ENCODE measurements at places on chromosomes 5 and 9. TPM values are rescaled to one million over a fixed set of nuclear protein-coding genes. Genes with fewer than 3 reads are reported as not detected.

- H3K27me3 ChIP-seq = no peaks in the 10 kb centered on the region
- peak overlapping the region; percentile 54 for H3K27ac ChIP-seq
- peaks cover 9% of the 10 kb centered on the region for H3K4me1 ChIP-seq
- no peak overlapping the region for H3K4me3 ChIP-seq
- DNase-seq = peak; percentile 9
Measured at GRCh38 chr5:159274676-159275075, 11.6 kb downstream of the UBLCP1 start.

GRCh38 chr5:154610321-154611154 is 132.5 kb upstream of the HAND1 start:
- peaks cover 7% of the 10 kb centered on the region for H3K4me1 ChIP-seq
- peaks cover 60% of the 10 kb centered on the region for H3K27me3 ChIP-seq
- no peaks in the 10 kb centered on the region for H3K36me3 ChIP-seq
- H3K4me3 ChIP-seq = no peak overlapping the region
- H3K27ac ChIP-seq = no peak overlapping the region

DNA sequence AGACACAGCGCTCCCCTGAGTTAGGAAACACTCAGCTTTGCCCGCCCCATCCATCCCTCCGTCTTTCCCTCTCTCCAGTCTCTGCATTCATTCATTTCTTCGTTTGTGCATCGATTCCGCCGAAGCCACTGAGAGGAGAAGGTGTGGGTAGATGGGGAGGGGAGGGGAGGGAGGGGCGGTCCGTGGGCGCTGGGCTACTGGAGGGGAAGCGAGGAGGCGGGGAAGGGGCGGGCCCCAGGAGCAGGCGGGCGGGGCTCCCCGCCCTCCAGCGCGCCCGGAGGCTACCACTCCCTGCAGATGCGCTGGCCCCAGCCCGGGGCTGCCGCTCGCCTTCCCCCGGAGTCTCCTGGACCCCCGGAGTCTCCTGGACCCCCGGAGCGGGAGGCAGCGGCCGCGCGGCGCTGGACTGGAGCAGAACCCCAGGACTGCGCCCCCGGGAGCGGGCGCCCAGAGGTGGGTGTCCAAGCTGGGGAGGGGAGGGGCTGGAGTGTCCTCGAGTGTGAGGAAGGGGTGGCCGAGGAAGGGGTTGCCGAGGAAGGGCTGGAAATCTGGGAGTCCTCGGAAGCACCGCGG is 159.5 kb downstream of the C9orf152 start:
- H3K4me1 ChIP-seq = peaks cover 36% of the 10 kb centered on the region
- peak; percentile 65 for DNase-seq
- peaks cover 18% of the 10 kb centered on the region for H3K27me3 ChIP-seq
- no peak overlapping the region for H3K27ac ChIP-seq
- H3K4me3 ChIP-seq = peak overlapping the region; percentile 31

DNA sequence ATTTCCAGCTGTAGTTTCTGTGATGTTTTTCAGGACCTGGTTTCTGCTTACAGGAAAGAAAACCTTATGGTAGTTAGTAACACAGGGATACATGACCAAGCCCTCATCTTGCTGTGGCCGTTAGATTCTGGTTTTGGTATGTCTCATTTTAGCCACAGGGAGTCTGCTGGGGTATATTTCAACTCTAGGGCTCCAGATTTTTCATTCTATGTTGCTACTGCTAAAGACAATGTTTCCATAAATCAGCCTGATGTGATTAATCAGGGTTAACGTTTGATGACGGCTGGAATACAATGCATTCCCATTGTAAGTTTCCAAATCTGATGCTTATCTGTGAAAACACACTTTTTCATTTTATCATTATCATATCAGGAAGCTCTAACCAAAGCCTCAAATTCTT is 48.2 kb downstream of the P4HA2 start:
- no peaks in the 10 kb centered on the region for H3K36me3 ChIP-seq
- DNase-seq = no peak
- peaks cover 12% of the 10 kb centered on the region for H3K4me1 ChIP-seq
- H3K4me3 ChIP-seq = no peak overlapping the region
- H3K27ac ChIP-seq = no peak overlapping the region

DNA sequence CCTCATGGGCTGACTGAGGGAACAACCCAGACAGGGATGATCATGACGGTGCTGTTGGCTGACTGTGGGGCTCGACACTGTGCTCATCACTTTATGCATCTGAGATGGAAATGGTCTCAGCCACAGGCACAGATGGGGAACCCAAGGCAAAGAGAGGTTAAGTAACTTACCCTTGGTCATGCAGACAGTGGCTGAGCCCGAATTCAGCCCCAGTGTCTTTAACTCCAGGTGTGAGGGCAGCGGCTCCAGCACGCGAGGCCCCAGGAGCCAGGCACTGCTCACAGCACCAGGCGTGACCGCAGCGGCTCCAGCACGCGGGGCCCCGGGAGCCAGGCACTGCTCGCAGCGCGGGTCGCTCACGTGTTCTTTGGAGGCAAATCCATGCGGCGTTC is 45.3 kb upstream of the FCN1 start:
- peaks cover 33% of the 10 kb centered on the region for H3K4me1 ChIP-seq
- H3K27ac ChIP-seq = no peak overlapping the region
- H3K27me3 ChIP-seq = no peaks in the 10 kb centered on the region

DNA sequence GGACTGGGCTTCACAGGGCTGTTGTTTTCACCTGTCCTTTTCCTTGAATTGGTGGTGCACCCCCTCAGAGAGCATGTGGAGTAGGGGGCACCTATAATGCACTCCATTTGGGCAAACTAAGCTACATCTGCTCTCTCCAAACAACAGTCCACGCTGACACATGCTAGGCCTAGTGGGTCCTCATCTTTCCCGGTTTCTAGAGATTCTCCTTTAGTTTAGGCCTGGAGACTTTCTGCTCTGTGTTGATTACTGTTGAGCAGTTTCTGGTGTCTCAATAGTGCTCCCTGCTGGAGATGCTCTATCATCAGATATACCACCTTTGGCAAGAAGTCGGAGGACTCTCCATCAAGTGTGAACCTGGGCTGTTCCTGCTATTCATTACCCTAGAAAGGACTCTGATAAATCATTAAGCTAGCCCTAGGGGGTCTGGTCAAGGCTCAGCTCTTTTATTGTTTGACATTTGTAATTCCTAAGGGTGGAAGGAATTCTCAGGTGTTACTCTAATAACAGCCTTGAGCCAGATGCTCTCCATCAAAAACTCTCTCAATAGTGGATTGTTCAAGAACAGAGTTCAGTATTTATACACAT is 64.0 kb upstream of the FYB1 start:
- H3K27ac ChIP-seq = no peak overlapping the region
- no peaks in the 10 kb centered on the region for H3K36me3 ChIP-seq
- DNase-seq = peak; percentile 68
- H3K4me3 ChIP-seq = no peak overlapping the region
- no peaks in the 10 kb centered on the region for H3K27me3 ChIP-seq

DNA sequence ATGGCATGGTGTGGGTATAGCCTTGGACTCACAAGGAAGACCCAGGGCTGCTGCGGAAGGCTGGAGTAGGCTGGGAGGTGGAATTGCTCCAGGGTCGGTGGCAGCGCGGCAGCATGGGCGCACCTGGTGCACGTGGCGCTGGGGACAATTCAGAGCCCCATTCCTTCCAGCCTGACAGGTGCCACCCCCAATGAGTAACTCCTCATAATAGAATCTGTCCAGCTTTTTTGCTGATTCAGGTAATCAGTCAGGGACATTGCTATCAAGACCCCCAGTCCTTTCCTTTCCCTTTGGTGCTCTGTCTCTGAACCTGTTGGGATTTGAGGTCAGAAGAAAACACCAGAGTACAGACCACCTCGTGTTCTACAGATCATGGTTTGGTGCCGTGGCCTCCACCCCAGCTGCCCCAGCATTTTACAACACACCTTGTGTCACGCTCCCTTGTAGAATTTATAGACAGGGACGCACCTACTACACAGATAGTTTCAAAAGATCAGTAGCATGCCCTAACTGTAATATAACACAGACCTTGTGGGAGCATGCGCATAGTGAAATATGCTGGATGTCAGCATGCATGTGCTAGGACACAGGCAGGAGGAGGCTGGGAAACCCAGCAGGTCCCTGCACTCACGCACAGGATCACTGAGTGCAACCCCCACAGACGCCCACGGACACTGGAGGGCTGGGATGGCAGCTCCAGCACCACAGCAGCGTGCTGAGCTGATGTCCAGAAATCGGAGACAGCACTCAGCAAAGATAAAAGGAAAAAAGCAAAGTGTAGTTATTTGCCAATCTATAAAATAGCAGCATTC is 47.9 kb upstream of the CTSL start:
- H3K4me3 ChIP-seq = no peak overlapping the region
- DNase-seq = no peak
- no peaks in the 10 kb centered on the region for H3K27me3 ChIP-seq
- H3K36me3 ChIP-seq = peaks cover 50% of the 10 kb centered on the region
- H3K27ac ChIP-seq = no peak overlapping the region

GRCh38 chr5:68680366-68680765 is 413.4 kb upstream of the SLC30A5 start:
- no peaks in the 10 kb centered on the region for H3K27me3 ChIP-seq
- no peaks in the 10 kb centered on the region for H3K4me1 ChIP-seq
- no peaks in the 10 kb centered on the region for H3K36me3 ChIP-seq

DNA sequence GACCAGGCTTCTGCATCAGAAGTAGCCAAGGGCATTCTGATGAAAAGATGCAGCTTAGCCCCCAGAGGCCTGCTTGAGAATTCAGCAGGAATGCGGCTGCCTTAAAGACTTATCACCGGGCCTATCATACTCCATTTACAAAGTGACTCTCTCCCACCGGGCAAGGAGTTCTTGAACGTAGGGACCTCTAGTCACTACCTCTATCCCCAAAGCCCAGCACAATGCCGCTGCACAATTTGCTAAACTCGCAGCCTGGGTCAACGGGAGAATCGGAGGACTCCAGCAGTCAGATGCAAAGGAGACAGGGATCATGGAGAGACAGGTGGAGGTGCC is 661 bp downstream of the PDCL start:
- peaks cover 13% of the 10 kb centered on the region for H3K4me1 ChIP-seq
- peak overlapping the region; percentile 87 for H3K27ac ChIP-seq
- peaks cover 40% of the 10 kb centered on the region for H3K36me3 ChIP-seq
- peak overlapping the region; percentile 87 for H3K4me3 ChIP-seq
- no peak for DNase-seq
- H3K27me3 ChIP-seq = no peaks in the 10 kb centered on the region

- H3K27me3 ChIP-seq = no peaks in the 10 kb centered on the region
- H3K27ac ChIP-seq = no peak overlapping the region
- DNase-seq = no peak
- H3K4me3 ChIP-seq = no peak overlapping the region
- no peaks in the 10 kb centered on the region for H3K36me3 ChIP-seq
Measured at GRCh38 chr5:163580516-163580915, 75.1 kb downstream of the MAT2B start.

DNA sequence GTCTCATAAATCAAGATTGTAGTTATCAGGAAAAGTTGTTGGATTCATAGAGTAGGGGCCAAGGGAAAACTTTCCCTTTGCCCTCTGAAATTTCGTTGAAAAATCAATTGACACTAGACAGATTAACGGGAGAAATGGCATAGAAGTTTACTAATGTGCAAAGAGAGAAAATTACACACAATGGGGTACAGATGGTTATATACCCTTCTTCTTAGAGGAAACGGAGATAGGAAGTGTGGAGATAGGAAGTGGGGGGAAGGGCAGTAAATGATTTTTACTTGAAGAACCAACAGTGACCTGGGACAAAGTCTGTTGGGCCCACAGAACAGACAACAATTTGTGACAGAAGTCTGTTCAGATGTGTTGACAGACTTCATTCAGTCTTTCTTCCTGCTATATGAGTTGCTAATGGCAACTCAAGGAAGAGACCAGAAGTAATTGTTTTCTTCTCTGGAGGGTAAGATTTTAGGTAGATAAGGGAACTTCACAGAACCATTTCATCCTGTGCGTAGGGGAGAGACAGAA is 177.9 kb downstream of the C9orf152 start:
- H3K4me1 ChIP-seq = peaks cover 33% of the 10 kb centered on the region
- H3K27me3 ChIP-seq = no peaks in the 10 kb centered on the region
- H3K4me3 ChIP-seq = no peak overlapping the region
- H3K27ac ChIP-seq = no peak overlapping the region
- no peaks in the 10 kb centered on the region for H3K36me3 ChIP-seq

GRCh38 chr9:72971411-72971810 is 18.6 kb upstream of the ALDH1A1 start:
- H3K27me3 ChIP-seq = no peaks in the 10 kb centered on the region
- H3K4me3 ChIP-seq = no peak overlapping the region
- DNase-seq = no peak
- H3K36me3 ChIP-seq = no peaks in the 10 kb centered on the region
- no peaks in the 10 kb centered on the region for H3K4me1 ChIP-seq
- no peak overlapping the region for H3K27ac ChIP-seq

GRCh38 chr5:14958188-14958587 is 86.6 kb upstream of the ANKH start:
- H3K27me3 ChIP-seq = no peaks in the 10 kb centered on the region
- no peaks in the 10 kb centered on the region for H3K4me1 ChIP-seq
- DNase-seq = no peak
- no peak overlapping the region for H3K27ac ChIP-seq
- no peak overlapping the region for H3K4me3 ChIP-seq
- no peaks in the 10 kb centered on the region for H3K36me3 ChIP-seq

- no peaks in the 10 kb centered on the region for H3K4me1 ChIP-seq
- H3K27ac ChIP-seq = no peak overlapping the region
- DNase-seq = no peak
- no peaks in the 10 kb centered on the region for H3K27me3 ChIP-seq
Measured at GRCh38 chr5:108259306-108259705, 122.6 kb downstream of the FBXL17 start.

GRCh38 chr9:37453827-37454226 is 11.4 kb downstream of the ZBTB5 start:
- no peak for DNase-seq
- H3K36me3 ChIP-seq = peaks cover 6% of the 10 kb centered on the region
- H3K27me3 ChIP-seq = no peaks in the 10 kb centered on the region

DNA sequence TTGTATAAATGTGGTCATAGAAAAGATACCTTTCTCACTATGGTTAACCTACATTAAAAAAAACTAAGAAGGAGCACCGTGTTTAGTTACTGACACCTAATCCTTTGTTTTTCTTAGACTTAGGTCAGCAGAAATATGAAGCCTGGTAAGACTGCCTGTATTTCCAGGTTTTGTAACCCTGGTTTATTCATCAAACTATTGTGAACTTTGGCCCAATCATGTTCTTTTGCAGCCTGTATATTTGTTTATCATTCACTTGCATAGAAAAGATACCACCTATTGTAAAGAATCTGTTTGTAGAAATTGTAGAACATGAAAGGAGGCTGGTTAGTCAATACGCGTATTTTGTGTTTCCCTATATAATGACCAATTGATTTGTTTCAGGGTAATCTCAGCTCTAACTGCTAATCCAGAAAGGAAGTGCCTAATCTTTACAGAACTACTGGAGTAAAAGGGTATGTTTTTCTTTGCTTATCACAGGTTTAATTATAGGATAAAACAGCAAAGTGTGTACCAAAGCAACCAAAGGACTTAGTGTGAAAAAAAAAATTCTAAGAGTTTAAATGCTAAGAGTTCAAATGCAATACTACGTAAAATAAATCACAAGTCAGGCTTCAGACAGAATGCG is 103.6 kb downstream of the LURAP1L start:
- no peaks in the 10 kb centered on the region for H3K36me3 ChIP-seq
- no peak overlapping the region for H3K27ac ChIP-seq
- no peak for DNase-seq
- H3K4me3 ChIP-seq = no peak overlapping the region

- H3K4me3 ChIP-seq = no peak overlapping the region
- no peaks in the 10 kb centered on the region for H3K4me1 ChIP-seq
- no peaks in the 10 kb centered on the region for H3K36me3 ChIP-seq
Measured at GRCh38 chr9:30459156-30459555, 1925.3 kb upstream of the ACO1 start.

PCDHGA5 gene
- polyA plus RNA-seq = not detected

SPINK13 gene
- not detected for polyA plus RNA-seq

PCDHB10 gene
- polyA plus RNA-seq = not detected

IL13 gene
- polyA plus RNA-seq = not detected

LPAR1 gene
- polyA plus RNA-seq = 13.6 TPM

LHX3 gene
- polyA plus RNA-seq = not detected

PIP5K1B gene
- polyA plus RNA-seq = 4.1 TPM

Measured in CD14-positive monocyte (primary cell).